Hematopoietic multipotent progenitor cell (in vitro differentiated cells): ENCODE measurements at places on chromosomes 11 and 22. TPM values are rescaled to one million over a fixed set of nuclear protein-coding genes. Genes with fewer than 3 reads are reported as not detected.

- no peak for DNase-seq
Measured at GRCh38 chr11:119858288-119858687, 129.3 kb upstream of the NECTIN1 start.

GRCh38 chr11:112318184-112318591 lies 57.5 kb upstream of the PLET1 start:
- peak; percentile 61 for DNase-seq

GRCh38 chr11:62393735-62394134 lies 25.1 kb upstream of the SCGB1A1 start:
- DNase-seq, result no peak

DNA sequence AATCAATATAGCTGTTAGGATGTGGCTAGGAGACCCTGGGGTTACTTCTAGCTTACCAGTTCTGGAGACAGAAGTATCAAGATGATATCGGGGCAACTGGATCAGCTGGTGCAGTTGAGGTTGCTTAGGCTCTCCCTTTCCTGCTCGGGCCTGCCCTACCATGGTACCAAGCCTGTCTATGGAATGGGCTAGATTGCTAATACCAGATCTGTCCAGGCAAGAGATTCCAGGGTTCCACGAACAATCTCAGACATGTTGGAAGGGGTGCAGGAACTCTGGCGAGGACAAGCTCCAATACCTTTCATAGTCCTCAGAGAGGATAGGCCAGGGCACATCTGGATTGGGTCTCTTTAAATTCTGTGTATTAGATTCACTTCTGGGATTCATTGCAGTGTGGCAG lies 53.8 kb downstream of the ADM start:
- no peak for DNase-seq

DNA sequence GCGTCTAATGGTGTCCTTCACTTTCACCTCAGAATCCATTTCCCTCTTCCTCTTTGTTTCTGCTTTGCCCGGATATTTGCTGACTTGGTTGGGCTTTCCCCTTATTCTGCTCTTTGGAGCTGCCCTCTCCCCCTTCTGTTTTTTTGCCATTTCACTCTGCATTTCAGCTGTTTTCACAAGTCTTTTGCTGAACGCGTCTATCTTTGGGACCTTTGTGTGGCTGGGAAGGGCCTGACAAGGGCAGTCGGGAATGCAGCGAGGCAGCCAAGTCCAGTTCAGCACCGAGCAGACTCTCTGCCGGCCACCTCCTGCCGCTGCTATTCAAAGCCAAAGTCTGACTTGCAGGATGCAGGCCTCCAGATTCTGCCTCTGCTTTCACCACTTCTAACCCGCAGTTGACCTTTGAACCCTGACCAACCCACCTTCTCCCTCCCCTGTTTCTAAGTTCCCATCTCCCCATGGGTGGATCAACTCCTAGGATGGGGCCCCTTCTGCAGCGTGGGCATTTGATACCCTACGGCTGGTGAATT lies 38.2 kb downstream of the FEZ1 start:
- no peak for DNase-seq

GRCh38 chr11:6298605-6299004 lies 21.7 kb downstream of the CAVIN3 start:
- DNase-seq, result no peak

DNA sequence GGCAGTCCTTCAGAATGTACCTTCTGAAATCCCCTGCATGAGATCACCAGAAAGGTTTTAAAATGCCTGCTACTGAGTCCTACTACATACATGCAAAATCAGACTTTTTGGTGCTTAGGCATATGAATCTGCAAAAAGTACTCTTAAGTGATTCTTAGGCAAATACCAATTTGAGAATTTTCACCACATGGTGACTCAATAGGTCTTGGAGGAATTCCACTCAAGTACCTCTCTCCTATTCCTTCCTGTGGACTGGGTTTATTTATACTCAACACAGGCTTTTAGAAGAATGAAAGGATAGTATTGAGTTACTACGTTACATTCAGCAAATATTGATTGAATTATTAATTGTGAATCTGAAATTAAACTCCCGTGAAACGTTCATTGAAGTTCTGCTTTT lies 223.9 kb downstream of the CNTN5 start:
- DNase-seq, result no peak

DNA sequence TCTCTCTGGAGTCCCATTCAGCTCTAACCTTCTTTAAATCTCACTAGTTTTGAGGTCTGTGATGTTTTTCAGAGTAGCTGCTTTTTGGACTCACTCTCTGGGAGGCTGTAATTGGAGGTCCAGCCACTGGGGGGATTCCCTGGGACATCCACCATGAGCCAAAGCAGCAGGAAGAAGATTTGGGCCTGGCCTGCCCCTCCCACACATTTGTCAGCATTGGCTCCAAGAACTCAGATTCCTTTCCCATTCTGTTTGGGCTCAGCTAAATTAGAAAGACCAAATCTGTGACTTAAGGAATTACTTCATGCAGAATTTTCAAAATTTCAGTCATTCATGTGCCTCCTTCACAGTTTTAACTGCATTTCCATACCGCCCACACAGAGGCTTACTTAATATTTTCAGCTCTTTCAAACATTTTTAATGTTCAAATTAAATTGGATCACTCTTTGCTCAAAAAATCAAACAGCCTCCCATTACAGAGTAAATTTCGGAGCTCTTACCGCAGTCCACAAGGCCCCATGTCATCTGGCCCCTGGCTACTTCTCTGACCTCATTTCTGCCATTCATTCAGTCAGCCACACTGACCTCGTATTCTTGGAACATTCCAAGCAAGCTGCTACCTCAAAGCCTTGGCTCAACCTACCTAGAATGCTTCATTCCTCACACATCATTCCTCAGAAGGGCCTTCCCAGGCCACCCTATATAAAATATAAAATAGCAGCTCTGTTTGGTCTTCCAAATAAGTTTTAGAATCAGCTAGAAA lies 54.5 kb upstream of the RRAS2 start:
- no peak for DNase-seq

DNA sequence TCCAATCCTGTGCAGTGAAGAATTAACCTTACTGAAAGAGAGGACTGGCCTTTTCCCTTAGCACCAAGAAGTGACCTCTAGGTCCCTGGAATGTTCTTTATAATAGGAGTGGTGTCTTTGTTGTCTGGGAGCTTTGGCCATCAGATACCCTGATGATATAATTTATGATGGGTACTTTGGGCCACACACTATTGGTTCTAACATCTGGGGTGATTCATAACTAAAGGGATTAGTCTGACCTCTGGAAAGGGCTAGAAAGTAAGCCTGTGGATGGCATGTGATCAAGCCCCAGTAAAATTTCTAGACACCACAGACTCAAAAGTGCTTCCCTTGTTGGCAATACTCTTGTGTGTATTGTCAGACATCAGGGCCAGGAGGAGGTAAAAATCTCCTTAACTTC lies 891.2 kb downstream of the KCNA4 start:
- no peak for DNase-seq

- DNase-seq, result no peak
Measured at GRCh38 chr22:47059701-47060161, 297.3 kb downstream of the TBC1D22A start.

DNA sequence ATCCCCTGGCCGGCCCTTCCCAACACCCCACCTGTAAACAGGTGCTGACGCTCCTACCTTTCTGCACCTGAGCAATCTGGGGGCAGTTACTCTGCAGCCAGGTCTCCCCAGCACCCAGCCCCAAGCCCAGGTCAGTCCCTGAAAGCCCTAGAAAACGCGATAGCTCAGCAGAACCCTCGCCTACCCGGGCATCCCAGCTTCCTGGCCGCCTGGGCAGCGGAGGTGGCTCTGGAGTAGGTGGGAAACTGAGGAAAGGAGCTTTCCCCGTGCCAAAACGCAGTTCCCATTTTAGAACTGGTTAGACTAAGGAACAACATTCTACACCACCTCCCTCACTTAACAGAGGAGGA lies 445 bp downstream of the SYTL2 start:
- no peak for DNase-seq

GRCh38 chr11:109109150-109109549 lies 312.8 kb upstream of the C11orf87 start:
- DNase-seq, result no peak

DNA sequence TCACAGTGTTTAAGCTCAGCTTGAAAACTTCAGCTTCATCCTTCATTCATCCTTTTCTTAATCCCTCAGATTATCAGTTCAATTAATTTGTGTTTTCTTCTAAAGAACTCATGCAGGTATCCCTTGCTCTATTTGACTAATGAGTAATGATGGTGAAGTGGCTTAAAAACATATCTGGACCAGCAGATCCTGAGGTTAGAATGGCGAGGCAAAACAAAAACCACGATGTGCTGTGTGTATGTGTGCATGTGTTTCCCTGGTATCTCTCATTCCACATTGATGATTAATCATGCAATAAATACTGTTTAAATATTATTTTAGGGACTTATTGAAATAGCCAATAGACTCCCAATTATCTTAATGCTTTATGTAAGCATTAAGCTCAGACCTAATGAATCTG lies 437.0 kb downstream of the DYNC2H1 start:
- DNase-seq, result no peak

DNA sequence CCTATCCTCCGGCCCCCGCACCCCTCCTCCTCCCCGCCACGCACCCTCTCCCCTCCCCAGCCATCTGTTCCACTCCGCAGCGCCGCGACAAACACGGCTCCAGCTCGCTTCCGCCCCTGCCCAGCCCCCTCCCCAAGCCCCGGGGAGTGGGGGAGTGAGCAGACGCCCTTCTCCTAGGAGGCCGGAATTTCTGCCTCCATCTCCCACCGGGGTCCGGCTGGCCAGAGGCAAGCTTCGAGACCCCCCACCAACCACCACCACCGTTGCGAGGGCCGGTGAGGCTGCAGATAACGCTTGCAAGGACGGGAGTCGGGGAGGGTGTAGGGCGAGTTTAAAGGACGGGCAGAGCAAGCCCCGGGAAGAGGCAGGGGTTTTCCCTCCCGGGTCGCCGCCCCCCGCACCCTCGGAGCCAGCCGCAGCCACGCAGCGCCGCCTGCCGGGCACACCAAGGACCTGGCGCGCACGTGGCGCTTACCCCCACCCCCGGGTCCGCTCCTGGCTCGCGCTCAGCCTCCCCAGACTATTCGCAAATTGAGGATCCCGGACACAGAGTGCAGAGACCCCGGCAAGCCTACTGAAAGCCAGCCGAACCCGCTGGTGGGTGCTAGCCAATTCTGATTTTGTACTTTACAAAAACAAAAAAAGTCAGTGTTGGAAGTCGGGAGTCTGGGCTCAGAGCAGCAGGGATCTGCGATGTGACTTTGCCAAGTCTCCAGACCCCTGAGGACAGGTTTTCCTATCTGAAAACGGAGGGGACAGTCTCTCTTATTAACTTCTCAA lies 22.6 kb downstream of the RTN4RL2 start:
- DNase-seq, result peak; percentile 68

DNA sequence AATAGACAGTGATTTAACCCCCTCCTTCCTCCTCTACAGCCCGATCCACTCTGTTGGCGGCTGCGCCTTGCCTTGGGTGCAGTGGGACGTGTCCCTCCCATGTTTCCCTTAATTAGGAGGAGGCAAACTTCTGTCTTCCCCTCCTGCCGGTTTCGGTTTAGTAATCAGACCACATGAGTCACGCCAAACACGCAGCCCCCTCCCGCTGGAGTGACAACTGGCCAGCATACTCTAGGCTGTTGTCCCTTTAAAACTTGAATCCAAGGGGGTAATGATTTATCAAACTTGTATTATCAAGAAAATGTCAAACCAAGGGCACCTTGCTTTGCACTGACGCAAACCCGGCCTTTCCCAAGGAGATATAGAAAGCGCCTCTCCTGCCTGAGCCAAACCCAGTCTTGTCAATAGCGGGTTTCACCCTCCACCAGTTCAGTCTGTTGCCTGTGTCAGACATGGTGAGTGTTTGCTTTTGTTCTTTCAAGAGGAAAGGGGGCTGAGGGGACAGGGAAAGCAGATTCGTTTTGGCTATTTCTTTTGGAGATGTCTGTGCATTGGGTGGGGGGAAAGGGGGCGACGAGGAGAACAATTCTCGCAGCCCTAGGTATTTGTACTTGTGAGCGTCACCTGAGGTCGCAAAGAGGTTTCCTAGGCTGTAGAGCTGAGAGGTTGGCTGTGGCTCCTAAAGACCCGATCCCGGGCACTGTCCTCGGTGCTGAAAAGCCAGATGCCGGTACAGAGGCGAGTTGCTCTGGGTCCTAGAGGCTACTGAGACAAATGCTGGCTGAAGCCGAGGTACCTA lies at the start of gene SLC6A5:
Gene SLC6A5 (plus strand): TSS at position 388 of the 799 bp plus-strand sequence. CDS start 65 bp downstream, at position 453.
- DNase-seq, result no peak

MMP8 gene
- 1.3 TPM for total RNA-seq

LUZP2 gene
- total RNA-seq, result not detected

CD248 gene
- total RNA-seq, result 1.1 TPM

TIGD3 gene
- total RNA-seq, result 4.8 TPM

MMP27 gene
- total RNA-seq, result not detected

BDNF gene
- under 0.01 TPM for total RNA-seq
